AG09319 (cell line): ENCODE measurements at places on chromosomes 3 and 15.
A peak's percentile ranks its signal among the peaks of the same experiment; 100 is the strongest.

DNA sequence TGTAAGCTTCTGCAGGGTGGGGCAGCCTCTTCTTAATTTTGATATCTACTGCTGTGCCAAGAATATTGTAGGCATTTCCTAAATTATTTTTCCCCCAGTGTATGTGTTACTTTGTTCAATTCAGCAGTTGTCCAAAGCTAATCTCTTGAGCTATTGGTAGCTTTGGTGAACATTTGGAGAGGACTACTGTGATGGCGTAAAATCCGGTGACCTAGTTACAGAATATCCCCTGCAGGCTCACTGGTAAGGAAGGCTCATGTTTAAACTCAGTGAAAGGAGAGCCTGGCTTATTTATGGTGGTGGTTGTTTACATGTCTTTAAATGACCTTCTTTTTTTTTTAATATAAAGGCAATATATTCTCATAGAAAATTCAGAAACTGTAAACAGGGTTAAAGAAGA lies 105.6 kb downstream of the LPP start:
- DNase-seq: no peak

DNA sequence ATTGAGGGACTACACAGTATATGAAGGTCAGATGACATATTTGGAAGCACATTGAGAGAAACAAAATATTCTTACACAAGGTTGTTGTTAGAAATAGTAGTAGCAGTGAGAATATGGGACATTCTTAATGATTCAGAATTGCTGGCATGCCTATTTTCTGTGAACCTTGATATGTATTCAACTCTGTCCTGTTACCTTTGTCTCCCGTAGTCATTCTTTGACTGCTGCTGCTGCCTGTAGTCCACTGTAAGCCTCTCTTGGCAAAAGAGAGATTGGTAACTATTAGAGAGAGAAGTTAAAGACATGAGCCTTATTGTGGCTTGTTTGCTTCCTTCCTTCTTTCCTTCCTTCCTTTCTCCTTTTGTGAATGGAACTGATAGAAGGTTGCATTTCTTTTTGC lies 64.5 kb downstream of the TCF12 start:
- DNase-seq: no peak

DNA sequence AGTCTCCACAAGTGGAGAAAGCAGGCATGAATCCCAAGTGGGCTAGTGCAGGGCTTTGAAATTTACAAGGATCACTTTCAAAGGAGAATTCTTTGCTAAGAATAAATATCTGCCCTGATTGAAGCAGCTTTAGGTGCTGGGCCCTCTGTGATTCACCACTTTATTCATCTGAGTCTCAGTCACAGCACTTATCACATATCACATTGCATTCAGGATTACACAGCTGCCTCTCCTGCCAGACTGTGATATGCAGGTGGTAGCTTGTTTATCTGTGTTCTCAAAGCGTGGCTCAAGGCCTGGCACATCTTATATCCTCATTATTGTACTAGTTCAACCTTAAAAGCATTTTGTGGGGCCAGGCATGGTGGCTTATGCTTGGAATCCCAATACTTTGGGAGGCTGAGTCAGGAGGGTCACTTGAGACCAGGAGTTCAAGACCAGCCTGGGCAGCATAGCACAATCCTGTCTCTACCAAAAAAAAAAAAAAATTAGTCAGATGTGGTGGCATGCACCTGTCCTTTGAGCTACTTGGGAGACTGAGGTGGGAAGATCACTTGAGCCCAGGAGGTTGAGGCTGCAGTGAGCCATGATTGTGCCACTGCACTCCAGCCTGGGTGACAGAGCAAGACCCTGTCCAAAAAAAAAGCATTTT lies 156.9 kb upstream of the EIF1B start:
- no peak for DNase-seq

- no peak for DNase-seq
Measured at GRCh38 chr3:43558171-43558570, 63.6 kb downstream of the ANO10 start.

DNA sequence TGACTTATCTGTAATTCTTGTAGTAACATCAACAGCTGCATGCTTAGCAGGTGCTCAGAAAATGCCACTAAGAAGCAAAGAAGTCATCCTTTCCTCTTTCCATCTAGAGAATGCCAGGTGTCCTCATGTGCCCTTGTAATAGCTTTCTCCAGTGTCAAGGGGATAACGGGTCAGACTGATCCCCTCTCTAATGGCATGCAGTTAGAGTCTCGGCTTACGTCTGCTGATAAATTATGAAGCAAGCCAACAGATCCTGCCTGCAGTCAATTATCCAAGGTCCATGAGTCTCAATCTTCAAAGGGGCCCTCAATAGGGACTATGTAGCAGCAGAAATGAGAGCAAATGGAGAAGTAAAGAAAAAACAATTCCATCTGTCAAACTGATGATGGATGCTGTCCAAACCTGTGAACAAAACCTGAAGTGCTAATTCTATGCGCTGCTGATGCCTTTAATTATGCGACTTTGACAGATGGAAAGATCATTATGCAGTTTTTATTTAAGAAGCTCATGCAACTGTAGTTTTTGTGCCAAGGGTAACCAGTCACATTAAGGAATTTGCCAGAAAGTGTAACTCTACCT lies 162.8 kb upstream of the PEX5L start:
- no peak for DNase-seq

DNA sequence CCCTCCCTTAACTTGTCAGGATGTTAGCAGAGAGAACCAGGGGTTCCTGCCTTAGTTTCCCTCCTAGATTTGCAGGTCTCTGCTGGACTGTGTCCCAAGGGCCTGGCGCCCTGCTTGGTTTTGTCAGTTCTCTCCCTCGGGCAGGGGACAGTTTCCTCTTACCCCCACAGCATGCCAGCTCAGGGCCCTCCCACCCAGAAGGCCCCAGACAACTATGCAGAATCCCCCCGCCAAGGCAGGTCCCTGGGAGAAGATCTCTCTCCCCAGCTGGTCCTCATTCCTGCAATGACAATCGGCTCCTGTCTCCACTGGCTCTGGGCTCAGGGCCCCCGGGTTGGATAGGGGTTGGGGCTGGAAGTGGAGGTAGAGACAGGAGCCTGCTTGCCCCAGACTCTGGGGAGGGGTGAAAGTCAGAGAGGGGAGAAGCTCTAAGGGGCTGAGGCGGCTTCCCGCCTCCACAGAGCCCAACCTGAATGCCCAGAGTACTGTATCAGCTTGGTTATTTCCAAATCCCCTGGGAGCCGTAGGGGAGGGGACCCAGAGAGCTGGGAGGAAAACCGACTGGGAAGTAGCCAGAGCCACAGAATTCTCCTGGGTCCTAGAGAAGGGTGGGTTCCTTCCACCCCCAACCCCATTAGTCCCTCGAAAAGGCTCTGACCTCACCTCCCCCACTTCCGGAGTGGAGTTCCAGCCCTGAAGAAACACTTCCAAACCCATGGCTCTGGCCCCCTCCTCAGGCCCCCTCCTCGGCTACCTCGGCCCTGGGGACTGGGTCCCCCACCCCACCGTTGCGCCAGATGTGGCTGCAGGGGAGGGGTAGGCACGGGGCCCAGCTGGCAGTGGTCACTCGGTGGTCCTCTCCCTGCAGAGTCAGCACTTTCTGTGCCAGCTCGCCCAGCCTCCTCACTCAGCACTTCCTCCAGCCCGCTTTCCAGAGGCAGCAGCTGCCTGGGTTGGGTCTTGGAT lies 3.8 kb upstream of the LOXL1 start:
- no peak for DNase-seq

- no peak for DNase-seq
Measured at GRCh38 chr3:5583920-5584319, 396.4 kb downstream of the EDEM1 start.

DNA sequence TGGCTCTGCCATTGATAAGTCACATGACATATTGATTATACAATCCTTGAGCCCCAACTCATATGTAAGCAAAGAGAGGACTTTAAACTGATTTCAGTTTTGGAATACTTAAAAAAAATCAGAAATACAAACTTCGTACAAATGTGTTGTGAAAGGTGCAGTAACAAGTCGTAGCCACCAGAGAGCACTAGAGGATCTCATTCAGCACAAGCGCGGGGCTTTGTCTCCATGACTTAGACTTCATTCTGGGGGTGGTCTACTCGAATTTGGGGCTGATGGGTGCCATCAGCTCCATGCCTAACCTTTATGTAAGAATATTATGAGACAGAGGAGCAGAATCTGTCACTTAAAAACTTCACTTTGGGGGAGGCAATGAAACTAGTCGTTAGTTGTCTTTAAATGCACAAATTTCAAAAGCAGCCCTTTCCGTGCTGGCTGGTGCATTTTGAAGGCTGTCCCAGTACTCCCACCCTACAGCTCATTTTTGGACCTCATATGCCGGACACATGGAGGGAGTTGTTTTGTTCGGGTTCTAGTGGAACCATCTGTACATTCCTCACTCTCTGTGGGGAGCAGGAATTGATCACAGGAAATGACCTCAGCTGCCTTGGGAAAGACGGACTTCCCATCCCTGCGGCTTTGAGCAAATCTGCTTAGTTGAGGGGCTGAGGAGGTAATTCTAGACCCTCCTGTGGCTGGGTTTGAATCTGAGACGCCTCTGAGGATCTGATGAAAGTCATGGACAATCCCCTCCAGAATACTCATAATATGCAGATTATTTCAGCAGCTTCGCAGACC lies 27.5 kb upstream of the MASP1 start:
- peak; percentile 55 for DNase-seq
